Activated naive CD8-positive, alpha-beta T cell treated with anti-CD3 and anti-CD28 coated beads, Interleukin-2, amount 10 ng/mL, durations not matched to agents 7 days and 5 days (primary cell): ENCODE measurements at places on chromosomes 16 and 17. TPM values are rescaled to one million over a fixed set of nuclear protein-coding genes. Genes with fewer than 3 reads are reported as not detected.

PDPR gene
- total RNA-seq: 22.7 TPM

PLSCR3 gene
- 82.1 TPM for total RNA-seq

ZG16 gene
- total RNA-seq: not detected

- no peak overlapping the region for H3K27ac ChIP-seq
- peak; percentile 48 for DNase-seq
- no peak overlapping the region for H3K4me3 ChIP-seq
- peaks cover 12% of the 10 kb centered on the region for H3K4me1 ChIP-seq
Observed at GRCh38 chr17:33674685-33675084, 381.6 kb upstream of the ASIC2 start.

DNA sequence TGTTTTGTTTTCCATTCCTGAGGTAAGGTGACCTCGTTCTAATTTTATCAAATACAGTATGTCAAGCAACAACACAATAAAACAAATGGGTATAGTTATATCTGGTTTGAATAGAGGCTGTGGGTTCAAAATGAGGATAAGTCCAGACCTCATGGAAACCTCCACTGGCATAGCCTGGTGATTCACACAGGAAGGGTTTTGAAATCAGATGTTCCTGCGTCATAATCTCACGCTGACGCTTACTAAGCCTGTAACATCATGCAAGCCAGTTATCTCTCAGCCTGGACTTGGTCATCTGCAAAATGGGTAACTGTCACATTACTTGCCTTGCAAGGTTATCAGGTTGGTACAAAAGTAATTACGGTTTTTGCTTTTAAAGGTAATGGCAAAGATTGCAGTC, 1056.3 kb upstream of the EEF2KMT start:
- no peak for DNase-seq
- H3K4me3 ChIP-seq: no peak overlapping the region
- H3K36me3 ChIP-seq: no peaks in the 10 kb centered on the region
- H3K27me3 ChIP-seq: no peaks in the 10 kb centered on the region
- H3K27ac ChIP-seq: no peak overlapping the region
- no peaks in the 10 kb centered on the region for H3K4me1 ChIP-seq

DNA sequence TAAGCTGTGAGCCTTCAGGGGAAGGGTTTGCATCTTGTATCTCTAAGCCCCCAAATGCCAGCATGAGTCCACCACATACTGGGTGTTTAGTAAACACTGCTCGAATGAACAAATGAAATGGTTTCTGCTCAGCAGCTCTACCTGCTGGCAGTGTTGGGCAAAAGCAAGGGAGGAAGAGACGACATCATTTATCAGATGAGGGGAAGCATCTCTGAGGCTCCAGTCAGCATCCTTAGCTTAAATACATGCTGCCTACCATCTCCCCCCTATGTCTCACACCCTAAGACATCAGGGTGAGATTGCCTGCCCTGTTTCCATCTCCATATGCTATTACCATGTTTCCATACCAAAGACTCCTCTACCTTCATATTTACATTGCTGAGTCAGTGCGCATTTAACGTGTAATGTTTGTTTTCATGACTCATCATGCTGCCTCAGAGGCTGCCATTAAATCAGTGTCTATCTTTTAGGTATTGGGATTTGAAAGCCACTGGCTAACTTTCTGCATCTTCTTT, 379.8 kb downstream of the UTP18 start:
- H3K4me1 ChIP-seq: no peaks in the 10 kb centered on the region
- peaks cover 12% of the 10 kb centered on the region for H3K27me3 ChIP-seq
- DNase-seq: no peak
- H3K4me3 ChIP-seq: no peak overlapping the region
- no peak overlapping the region for H3K27ac ChIP-seq

KRT15 gene
- not detected for total RNA-seq

- H3K36me3 ChIP-seq: peaks cover 37% of the 10 kb centered on the region
- H3K4me3 ChIP-seq: no peak overlapping the region
- H3K4me1 ChIP-seq: peaks cover 18% of the 10 kb centered on the region
- no peak overlapping the region for H3K27ac ChIP-seq
Observed at GRCh38 chr16:22214889-22215288, 8.8 kb downstream of the EEF2K start.

DNA sequence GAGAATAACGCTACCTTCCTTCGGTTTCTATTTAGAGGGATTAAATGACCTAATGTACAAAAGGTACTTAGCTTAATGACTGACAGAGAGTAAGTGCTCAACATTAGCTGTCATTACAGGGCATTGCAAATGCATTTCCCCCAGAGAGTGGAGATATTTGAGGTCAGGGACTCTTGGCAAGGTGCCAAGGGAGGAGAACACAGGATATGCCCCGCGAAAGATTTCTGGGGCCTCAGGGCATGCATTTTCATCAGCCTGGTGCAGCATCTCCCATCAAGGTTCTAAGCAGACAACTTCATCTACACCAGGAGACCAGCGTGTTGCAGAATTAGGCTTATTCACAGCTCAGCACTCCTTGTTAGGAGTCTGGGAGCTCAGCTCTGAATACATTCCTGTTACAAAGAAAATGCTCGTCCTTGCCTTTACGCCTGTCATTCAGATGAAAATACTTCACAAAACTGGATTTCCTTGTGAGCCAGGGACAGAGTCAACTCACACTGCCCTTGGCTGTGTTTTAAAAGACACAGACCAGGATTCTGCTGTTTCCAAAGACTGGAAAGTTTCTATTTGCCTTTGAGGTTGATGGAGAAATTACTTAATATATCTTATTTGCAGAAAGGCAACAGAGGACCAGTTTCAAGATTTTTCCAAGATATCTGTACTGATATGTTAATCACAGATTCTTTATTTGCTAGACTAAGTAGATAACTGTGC, 108.2 kb downstream of the VAT1L start:
- no peaks in the 10 kb centered on the region for H3K4me1 ChIP-seq
- no peak for DNase-seq
- H3K36me3 ChIP-seq: no peaks in the 10 kb centered on the region
- no peak overlapping the region for H3K4me3 ChIP-seq

DNA sequence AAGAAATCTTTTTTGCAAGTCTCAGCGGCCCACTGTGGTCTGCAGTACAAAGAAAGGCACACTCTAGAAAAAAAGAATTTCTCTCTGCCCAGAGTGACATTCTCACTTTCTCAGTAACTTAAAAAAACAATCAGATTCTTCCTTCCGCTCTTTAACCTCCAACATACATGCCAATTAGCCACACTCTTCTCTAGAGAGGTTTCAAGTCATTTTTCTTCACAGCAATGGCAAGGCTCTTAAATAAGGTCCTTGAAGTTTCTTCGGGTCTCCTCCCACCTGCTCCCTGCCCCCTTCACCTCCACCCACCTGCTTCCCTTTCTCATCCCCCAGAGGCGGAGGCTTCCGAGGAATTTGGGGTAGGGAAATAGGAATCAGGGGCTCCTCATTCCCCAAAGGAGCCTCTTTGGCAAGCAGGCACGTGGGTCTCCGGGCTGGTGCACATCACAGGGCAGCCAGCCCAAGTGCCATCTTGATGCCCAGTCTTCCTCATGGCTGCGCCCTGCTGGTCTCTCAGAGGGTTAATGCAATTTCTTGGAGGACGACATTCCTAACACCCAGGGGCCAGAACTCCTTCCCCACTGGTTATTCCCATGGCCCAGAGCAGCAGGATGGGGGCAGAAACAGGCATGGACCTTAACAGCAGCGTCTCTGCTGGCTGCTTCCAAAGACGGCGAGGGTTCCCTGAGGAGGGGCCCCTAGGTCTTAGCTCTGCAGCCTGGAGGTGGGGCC, 855 bp upstream of the MEOX1 start:
- H3K27me3 ChIP-seq: peaks cover 10% of the 10 kb centered on the region
- H3K4me1 ChIP-seq: peaks cover 16% of the 10 kb centered on the region
- H3K27ac ChIP-seq: peak overlapping the region; percentile 81
- no peaks in the 10 kb centered on the region for H3K36me3 ChIP-seq
- no peak for DNase-seq
